ENCODE measurements at places on chromosomes 16 and 17.

GRCh38 chr16:72891291-72892227 is 156.4 kb downstream of the ZFHX3 start:
- no peak for DNase-seq

- no peak for DNase-seq
These were observed 80.7 kb upstream of the CES5A start for GRCh38 chr16:55955845-55956244.

GRCh38 chr17:806781-807522 is 24.8 kb downstream of the MRM3 start:
- no peak for DNase-seq

DNA sequence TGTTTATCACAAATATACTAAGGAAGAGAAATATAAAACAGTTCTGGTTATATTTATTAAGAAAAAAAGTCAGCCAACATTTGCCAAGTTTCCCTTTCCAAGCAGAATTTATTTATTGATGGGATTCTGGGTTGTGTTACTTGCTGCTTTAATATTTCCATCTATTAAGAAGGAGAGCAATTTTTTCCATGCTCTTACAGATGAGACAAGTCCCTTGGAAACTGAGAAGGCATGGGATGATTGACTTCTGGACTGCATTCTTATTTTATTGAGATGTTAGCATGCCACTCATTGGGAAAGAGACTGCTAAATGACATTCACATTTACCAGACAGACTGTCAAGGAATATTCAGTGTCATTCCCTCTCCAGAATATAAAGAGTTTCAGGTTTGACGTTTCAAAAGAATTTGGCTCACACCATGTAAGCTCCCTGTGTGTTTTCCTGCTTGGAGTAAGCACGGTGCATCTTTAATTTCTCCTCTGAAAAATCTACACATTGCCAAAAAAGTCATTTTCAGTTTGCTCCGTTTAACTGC is 1565.2 kb upstream of the GOT2 start:
- no peak for DNase-seq

- DNase-seq: no peak
These were observed 15.5 kb upstream of the CMIP start for GRCh38 chr16:81429045-81429521.

DNA sequence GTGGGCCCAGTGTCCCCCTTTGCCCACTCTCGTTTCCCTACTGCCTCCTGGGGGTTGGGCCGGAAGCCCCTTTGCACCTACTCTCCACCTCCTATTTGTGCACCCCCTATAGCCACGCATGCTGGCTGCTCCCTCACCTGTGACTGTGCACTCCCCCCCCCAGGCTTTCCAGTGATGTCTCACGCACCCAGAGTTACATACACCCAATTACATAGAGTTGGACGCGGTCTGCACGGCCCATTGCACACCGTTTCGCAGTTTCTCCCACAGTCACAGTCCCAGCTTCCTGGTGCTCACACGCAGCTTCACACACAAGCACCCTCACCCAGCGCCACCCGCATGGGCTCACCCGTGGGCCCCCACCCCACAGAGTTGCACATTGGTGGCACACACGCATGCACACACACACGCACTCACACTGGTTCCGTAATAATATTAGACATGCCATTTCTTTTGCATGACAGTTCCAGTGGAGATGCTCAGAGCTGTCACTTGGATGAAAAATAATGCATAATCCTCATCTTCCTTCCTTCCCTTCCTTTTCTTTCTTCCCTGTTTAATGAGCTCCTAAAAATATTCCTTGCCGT is 21.5 kb upstream of the C1QL1 start:
- no peak for DNase-seq

- peak; percentile 53 for DNase-seq
These were observed 11.5 kb downstream of the CENPN start for GRCh38 chr16:81018496-81018895.

DNA sequence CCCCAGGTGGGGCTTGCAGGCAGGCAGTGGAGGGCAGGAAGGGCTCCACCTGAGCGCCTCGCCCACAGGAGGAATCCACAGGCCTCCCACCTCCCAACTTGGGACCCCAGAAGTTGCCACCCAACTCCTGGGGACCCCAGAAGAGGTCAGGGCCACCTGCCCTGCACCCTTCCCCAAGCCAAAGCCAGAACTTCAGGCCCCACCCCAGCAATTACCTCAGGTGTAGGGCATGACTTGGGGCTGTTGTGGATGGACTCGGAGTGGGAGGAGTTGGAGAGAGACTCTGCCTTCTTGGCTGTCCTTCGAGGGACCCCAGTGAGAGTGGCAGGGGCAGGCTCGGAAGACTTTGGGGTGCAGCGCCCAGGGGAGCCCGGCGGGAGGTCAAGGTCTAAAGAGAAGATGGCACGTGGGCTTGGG is 10.5 kb downstream of the TSPOAP1 start:
- DNase-seq: no peak

DNA sequence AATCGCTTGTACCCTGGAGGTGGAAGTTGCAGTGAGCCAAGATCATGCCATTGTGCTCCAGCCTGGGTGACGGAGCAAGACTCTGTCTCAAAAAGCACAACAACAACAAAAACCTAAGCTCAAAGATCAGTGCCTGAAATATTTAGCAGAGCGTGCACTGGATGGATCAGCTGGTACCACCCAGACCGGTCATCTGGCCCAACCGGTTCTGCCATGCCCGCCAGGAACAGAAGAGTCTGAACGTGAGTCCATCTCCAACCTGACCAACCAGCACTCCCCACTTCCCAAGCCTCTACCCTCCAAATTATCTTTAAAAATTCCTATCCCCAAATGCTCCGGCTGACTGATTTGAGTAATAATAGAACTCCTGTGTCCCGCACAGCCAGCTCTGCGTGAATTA is 1.5 kb upstream of the UQCC4 start:
- DNase-seq: no peak

DNA sequence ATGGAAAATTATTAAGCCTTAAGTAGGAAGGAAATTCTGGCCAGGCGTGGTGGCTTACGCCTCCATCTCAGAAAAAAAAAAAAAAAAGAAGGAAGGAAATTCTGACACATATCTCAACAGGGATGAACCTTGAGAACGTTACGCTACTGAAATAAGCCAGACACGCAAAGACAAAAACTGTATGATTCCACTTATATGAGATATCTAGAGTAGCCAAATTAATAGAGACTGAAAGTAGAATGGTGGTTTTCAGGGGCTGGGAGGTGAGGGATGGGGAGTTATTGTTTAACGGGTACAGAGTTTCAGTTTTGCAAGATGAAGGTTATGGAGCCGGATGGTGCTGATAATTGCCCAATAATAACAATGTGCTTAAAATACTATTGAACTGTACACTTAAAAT is 16.2 kb upstream of the HNF1B start:
- no peak for DNase-seq

GRCh38 chr16:54504372-54504771 is 217.8 kb upstream of the IRX3 start:
- DNase-seq: no peak

- no peak for DNase-seq
These were observed 195.2 kb downstream of the PARN start for GRCh38 chr16:14434860-14435259.

- no peak for DNase-seq
These were observed 20.1 kb upstream of the CNOT1 start for GRCh38 chr16:58649707-58650106.

GRCh38 chr16:88922114-88922825 is 54.7 kb downstream of the CBFA2T3 start:
- DNase-seq: no peak

GRCh38 chr17:81821603-81822311 is 11.3 kb downstream of the MCRIP1 start:
- DNase-seq: peak; percentile 42

- DNase-seq: no peak
These were observed 10.6 kb downstream of the TERF2IP start for GRCh38 chr16:75658175-75658574.

DNA sequence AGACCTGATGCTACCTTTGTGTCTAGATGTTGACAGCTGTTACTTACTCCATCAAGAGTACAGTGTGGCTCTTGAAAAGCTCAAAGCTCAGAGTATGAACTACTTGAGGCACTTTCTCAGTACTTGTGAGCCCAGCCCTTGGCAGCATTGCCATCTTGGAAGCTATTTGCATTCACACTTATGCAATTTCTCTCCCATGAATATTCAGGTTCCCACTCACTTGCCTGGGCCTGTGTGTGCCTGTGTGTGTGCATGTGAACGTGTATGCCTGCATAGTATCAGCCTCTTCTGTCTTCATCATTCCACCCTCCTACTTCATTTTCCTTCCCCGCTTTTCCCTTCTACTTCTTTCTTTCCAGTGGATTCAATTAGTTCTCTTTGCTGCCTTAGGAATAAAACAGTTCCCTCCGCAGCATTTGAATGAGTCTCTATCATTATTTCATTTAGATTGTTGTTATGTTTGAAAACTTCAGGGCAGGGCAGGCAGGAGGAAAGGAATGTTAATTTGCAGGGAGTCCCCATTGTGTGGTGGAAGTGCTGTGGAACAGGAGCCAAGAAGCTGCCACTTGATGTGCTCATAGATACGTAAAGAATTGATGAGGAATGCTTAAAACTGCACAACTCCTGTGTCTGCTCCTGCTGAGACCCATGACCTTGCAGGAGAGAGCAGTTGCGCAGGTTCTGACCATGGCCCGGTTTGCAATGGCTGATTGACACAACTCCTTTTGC is 58.9 kb downstream of the HS3ST4 start:
- DNase-seq: no peak

DNA sequence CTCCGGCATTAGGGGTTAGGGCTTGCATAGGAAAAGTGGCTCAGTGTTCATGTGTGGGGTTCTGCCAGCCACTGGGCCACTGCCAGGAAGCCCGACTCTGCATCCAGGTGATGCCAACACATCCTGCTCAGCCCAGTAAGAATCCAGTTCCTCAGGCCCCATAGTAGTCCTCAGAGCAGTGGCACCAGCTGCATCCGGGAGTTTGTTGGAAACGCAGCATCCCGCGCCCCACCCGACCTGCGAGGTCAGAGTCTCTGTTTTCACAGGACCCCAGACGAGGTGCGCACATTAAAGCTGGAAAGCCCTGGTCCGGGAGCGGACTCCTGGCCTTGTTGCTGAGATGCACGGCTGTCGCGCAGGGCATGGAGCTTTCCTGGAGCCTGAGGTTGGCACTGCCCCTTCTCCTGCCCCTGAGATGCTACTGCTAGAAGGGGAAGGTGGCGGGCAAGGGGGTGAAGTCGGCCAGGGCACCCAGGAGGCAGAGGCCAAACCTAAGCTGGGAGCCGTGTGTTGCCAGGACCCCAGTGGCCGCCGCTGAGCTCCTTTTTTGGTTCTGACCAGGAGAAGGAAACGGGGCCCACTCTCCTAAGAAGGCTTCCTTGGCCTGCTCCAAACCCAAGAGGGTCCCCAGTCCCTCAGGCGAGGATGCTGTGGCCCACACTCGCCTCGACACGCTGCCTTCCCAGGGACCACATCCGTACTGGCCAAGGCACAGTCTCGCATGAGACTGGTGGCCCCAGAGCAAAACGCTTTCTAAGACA is 44.4 kb downstream of the NOS2 start:
- DNase-seq: no peak

DNA sequence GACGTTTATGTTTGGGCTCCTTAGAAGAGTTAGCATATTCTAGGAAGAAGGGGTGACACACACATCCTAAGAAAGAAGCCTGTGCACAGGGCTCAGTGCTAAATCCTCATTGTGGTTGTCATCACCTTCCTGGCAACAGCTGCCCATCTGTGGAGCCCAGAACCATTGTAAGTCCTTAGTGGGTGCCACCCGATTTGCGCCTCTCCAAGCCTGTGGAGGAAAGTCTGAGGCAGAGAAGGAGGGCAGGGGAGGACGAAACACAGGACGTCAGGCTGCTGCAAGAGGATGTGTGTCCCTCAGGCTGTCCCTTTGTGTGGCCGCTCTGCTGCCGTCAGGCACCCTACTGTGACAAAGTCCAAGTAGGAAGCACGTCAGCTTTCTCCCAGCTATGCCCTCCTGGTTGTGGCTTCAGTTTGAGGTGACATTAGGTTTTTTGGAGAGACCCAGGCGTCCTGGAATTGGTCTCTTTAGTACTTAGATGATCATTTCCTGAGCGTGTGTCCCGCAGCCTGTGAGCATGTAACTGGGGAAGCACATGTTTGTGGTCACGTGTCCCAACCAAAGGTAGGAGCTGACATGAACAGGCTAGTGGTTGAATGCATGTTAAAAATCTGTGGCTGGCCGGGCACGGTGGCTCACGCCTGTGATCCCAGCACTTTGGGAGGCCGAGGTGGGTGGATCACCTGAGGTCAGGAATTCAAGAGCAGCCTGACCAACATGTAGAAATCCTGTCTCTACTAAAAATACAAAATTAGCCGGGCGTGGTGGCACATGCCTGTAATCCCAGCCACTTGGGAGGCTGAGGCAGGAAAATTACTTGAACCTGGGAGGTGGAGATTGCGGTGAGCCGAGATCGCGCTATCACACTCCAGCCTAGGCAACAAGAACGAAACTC is 10.7 kb downstream of the CLUAP1 start:
- no peak for DNase-seq

- no peak for DNase-seq
These were observed 1.8 kb upstream of the CBX1 start for GRCh38 chr17:48102798-48103715.

GRCh38 chr16:48408688-48409087 is 23.5 kb upstream of the SIAH1 start:
- DNase-seq: peak; percentile 1

DNA sequence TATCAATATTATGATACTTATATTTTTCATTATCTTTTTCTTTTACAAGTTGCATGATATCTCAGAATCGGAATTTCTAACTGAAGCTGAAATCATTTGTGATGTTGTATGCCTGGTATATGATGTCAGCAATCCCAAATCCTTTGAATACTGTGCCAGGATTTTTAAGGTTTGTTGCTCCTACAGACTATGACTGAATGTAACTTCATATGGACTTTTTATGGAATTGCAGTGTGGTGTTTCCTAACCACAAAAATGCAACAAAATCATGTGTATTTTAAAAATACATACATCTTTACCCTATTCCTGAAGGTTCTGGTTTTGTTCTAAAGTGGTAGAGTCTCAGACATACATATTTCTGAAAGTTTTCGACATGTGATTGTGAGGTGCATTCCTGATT is 58.8 kb upstream of the RHBDL3 start:
- DNase-seq: no peak

DNA sequence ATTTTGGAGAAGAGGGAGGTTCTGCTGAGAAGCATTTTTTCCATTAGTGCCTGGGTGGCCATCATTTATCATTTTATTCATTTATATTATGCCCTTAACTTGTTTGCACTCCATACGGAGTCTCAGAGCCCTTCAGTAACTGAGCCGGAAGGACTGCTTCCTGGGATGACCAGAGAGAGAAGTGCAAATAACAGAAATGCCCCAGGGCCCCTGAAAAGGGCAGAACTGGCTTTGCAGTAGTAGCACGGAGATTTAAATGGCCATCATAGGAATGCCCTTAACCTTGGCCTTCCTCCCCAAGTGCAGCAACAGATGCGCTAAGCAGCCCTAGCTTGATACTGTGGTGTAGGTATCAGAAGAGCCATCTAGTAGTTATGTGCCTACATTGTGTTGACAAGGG is 58.5 kb downstream of the NUP93 start:
- DNase-seq: no peak

DNA sequence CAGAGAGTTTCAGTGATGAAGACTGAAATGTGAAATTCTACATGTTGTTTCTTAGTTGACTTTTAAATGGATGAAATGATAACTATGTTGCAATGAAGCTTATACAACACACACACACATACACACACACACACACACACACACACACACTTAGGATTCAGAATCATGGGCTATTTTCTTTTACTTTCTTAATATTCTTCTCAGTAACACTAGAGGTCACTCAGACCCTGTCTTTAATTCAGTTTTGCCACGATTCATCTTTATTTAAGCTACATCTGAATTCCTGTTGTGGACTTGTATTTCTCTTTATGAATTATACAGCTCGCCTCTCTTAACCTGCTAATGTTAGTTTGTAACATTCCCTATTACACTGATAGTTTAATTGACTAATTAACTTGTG is 109.6 kb upstream of the GOT2 start:
- no peak for DNase-seq

- no peak for DNase-seq
These were observed 155.2 kb upstream of the PIRT start for GRCh38 chr17:10993126-10993525.

All from hypothalamus (tissue), 51 donors.